Cardiac fibroblast (primary cell): ENCODE measurements at places on chromosomes 3 and 15.

- peak; percentile 42 for DNase-seq
These were observed 32.4 kb upstream of the ALDH1L1 start for GRCh38 chr3:126212620-126213378.

- DNase-seq: no peak
These were observed 172.6 kb upstream of the BHLHE40 start for GRCh38 chr3:4806535-4807108.

- peak; percentile 29 for DNase-seq
These were observed 102.0 kb downstream of the TBC1D5 start for GRCh38 chr3:17640466-17640865.

DNA sequence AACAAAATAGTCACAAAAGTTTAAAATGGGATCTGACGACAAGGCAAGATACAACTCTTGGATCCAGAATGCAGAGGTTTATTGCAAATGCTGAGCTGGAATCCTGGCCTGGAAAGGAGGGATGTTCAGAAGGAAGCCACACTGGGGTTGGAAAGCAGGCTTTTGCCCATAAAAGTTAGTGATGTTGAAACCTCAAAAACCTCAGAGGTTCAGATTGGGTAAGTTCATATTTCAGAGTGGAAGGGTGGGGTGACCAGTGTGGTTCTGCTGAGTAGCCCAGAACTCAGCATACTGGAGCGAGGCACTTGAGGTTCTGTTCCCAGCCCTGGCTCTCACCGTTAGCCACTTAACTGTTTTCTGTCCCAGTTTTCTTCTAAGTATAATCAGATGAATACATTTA lies 114.0 kb upstream of the OSTN start:
- DNase-seq: no peak

DNA sequence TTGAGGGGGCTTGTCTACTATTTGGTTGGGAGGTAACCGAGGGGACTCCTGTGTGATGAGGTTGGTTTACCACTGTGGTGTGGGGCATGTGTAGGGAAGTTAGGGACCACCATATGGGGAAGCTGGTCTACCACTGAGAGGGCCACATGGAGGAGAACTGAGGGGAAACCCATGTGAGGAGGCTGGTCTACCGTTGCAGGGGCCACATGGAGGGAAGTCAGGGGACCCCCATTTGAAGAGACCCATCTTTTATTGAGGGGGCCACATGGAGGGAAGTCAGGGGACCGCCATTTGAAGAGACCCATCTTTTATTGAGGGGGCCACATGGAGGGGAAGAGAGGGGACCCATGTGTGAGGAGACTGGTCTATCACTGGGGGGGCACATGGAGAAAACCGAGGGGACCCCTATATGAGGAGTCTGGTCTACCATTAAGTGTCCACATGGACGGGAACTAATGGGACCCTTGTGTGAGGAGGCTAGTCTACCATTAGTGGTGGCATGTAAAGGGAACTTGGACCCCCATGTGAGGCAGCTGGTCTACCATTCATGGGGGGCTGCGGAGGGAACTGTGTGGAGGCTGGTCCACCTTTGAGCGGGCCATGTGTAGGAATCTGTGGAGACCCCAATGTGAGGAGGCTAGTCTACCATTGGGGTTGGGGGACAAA lies 165.5 kb downstream of the FBLN2 start:
- DNase-seq: no peak

DNA sequence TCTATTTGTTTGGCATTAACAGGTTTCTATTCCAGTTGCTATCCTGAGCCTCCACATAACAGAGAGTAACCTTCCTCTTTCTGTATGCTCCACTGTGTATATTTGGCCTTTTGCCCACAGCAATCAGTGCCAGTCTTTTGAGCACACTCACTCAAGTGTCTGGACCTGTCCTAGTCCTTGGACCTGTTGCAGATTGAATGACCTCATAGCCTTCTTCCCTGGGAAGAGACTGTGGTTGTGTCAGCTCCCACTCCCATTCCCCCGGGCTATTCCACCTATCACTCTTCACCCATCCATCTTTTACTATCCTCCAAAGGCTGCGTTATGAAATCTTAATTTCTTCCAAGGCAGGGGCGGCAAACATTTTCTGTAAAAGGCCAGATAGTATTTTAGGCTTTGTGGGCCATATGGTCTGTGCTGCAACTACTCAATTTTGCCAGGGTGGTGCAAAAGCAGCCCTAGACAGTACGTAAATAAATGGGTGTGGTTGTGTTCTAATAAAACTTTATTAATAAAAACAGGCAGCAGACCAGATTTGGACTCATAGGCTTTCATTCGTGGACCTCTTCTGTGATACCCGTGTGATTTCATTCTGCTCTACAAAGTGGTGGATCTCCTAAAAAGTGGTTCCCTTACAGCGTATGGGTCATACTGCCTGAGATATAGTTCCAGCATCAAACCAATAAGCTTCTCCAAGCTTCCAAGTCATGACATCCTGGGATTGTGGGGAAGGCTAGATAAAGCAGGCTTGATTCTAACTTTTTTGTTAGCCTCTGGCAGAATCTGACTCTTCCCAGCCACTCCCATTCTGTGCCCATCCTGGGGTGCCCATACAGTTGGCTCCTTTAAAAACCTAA lies 57.4 kb downstream of the CDAN1 start:
- no peak for DNase-seq

DNA sequence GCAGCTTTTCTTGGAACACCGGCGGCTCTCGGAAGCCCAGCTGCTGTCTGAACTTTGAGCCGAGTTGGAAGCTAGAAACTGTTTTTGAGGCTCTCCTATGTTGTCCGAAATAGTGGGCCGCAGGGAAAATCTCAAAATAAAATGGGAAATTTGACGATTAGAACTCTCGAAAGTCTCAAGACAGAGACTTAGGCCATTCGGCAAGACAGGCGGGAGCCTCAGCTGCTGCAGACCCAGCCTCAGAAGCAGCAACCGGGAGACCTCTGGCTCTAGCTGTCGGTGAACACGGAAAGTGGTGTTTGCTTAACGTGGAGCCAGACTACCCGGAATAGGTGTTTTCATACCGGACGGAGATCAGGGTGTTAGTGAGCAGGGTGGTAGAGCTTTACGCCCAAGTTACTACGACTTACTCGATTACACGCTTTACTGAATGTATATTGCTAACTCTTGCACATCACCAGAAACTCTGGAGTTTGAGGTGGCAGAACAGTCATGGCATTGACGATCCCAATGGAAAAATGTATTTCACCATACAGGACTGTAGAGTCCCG lies 357 bp upstream of the MAN2C1 start:
- DNase-seq: no peak

DNA sequence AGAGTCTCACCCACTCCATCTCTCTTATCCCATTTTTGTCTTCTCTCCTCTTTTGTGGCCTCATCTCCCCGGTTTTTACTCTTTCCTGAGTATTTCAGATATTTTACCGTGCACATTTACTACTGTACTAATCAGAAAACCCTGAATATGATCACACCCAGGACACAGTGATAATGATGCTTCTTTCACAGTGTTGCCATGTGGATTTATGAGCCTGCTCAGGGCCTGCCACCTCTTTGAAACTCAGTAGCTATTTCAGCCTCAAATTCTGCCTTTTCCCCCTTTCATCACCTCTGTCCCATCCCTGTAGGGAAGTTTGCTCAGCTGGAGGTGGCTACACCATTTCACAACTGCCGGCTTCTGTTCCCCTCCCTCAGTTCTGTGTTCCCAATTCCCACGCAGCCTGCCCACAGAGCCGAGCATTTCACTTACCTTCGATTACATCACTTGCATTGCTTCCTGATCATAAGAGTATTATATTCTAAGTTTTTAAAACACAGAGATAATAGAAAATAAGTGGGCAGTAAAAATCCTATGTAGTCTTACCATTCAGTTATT lies 33.2 kb downstream of the ARNT2 start:
- no peak for DNase-seq

DNA sequence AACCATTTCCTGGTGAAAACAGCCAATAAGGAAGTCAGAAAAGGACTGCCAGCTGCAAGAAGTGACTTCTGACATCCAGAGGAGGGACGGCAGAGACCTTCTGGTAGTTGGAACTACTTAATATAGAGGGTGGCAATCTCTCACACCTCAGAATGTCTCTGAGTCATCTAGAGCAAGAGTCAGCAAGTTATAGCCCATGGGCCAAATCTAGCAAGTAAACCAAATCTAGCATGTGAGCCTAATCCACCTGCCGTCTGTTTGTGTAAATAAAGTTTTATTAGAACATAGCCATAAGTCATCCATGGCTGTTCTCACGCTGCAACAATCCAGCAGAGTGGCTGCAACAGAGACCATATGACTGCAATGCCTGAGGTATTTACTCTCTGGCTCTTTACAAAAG lies 160.5 kb upstream of the NR2E3 start:
- no peak for DNase-seq

DNA sequence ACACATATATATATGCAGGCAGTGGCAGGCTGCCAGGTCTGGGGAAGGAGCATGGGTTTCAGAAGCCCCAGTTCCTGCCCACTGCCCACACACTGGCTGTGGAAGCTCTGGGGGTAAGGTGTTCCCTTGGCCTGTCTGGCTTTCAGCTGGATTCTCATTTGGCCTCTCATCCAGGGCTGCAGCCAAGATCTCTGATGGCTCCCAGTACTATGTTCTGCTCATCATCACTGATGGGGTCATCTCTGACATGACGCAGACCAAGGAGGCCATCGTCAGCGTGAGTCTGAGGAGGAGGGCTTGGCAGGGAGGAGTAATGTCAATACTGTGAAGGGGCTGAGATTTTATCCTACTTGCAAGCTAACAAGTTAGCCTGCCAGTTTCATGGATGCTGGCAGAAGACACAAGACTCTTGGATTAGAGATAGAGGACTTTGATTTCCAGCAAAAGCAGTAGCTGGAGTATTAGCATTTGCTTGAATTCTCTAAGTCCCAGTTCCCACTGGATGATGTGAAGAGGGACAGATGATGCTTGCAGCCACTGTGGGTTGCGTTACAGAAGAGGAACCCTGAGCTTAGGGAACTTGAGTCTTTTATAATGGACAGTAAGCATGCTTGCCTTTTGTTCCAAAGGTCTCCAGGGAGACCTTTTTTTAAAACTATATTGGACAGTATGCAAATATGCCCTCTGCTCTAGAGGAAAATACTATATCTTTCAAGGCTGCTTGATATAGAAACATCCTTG lies 5.6 kb upstream of the BRPF1 start:
- DNase-seq: no peak

GRCh38 chr3:69326855-69327300 lies 59.0 kb downstream of the FRMD4B start:
- peak; percentile 12 for DNase-seq

- DNase-seq: peak; percentile 13
These were observed 812 bp upstream of the SEC62 start for GRCh38 chr3:169965562-169966427.

- no peak for DNase-seq
These were observed 95.9 kb downstream of the TMEM266 start for GRCh38 chr15:76155731-76156130.

DNA sequence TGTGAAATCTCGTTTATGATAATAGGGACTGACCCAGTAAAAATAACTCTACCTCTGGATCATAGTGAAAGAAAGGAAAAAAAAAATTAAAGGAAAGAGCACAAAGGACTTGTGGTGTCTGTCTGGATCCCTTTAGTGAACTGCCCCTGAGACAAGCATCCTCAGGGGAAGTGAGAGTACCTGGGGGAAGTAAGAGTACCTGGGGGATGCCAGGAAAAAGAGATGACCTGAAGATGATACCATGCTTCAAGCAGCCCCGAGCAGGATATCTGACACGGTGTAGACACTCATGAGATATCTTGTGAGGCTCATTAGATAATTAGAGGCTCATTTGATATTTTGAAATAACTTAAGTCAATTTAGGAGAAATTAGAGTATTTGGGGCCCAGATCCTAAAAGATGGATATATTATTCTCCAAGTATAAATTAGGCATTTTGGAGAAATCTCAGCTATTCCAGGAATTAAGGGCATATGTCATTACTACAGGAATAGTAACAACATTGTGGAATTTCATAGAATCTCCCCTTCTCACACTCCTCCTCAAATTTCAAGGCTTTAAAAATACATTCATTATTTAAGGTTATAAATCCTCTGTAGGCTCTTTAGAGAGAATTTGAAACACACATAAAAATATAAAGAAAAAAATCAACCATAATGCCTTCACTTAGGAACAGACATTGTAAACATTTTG lies 36.3 kb upstream of the PSMD6 start:
- no peak for DNase-seq

- DNase-seq: peak; percentile 60
These were observed 7.6 kb upstream of the TMEM44 start for GRCh38 chr3:194640829-194641228.
